ENCODE measurements at places on chromosomes 7 and 10.
A peak's percentile ranks its signal among the peaks of the same experiment; 100 is the strongest.

GRCh38 chr10:95399183-95399582 is 108.4 kb upstream of the PDLIM1 start:
- DNase-seq = no peak

- no peak for DNase-seq
These were observed 106.6 kb downstream of the PRKCQ start for GRCh38 chr10:6473430-6473829.

- no peak for DNase-seq
These were observed 5.7 kb downstream of the MTURN start for GRCh38 chr7:30140456-30140855.

- no peak for DNase-seq
These were observed 298.9 kb upstream of the PITRM1 start for GRCh38 chr10:3471472-3471871.

GRCh38 chr10:57844387-57844998 is 423.2 kb downstream of the IPMK start:
- no peak for DNase-seq

DNA sequence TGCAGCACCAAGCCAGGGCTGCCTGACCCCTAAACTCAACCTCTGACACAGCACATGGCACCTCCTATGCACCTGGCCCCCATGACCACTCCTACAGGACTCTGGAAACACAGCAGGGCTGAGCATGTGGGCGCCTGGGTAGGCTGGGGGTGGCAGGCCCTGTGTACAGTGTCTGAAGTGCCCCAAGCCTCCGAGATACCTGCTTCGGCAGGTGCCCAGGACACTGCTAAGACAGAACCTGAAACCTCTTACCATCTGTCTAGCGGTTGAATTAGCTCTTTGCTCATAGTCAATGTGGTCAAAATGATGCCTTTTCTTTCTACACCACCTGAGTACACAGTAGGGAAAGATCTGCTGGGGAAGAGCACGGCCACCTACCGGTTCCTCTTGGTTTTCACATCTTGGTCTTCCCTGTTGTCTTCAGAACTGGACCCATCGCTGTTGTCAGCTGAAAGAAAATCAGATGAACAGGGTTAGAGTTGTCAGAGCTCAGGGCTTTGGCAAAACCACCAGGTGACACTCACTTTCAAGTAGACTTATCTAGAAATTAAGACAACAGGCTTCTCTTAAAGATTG is 177.4 kb downstream of the TCERG1L start:
- DNase-seq = no peak

DNA sequence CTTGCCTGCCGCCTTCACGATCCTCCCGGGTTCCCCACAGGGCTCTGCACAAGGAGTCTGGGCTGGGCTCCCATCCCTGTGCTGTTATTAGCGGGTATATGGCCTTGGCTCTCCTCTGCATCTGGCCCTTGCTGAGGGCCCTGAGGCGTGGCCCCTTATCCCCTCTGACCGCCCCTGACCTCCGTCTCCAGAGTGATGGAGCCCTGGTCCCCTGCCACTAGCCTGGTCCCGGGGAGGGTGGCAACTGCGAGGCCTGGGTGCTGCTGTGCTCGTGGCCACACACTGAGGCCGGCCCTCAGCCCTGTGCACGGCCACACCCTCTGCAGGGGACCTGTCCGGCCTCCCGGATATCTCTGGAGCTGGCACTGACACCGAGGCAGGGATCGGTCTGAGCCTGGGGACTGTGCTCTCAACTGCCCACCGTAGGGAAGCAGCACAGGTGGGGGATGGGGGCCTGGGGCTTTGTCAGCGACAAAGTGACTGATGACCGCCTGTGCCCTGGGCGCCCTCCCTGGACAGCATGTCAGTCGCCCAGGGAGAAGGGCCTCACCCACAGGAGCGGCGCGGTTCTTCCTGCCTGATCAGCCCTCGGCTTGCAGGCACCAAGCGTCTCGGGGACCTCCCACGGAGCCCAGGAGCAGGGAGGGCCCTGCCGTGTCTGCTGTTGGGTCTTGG is 72.4 kb downstream of the NKX6-2 start:
- no peak for DNase-seq

- DNase-seq = peak; percentile 21
These were observed 217.9 kb downstream of the SFMBT2 start for GRCh38 chr10:7192831-7193361.

- DNase-seq = no peak
These were observed 370.3 kb downstream of the CDC14C start for GRCh38 chr7:49294611-49295010.

GRCh38 chr10:114925587-114926586 is 12.1 kb upstream of the TRUB1 start:
- DNase-seq = no peak

GRCh38 chr7:111229916-111230315 is 139.0 kb downstream of the LRRN3 start:
- no peak for DNase-seq

DNA sequence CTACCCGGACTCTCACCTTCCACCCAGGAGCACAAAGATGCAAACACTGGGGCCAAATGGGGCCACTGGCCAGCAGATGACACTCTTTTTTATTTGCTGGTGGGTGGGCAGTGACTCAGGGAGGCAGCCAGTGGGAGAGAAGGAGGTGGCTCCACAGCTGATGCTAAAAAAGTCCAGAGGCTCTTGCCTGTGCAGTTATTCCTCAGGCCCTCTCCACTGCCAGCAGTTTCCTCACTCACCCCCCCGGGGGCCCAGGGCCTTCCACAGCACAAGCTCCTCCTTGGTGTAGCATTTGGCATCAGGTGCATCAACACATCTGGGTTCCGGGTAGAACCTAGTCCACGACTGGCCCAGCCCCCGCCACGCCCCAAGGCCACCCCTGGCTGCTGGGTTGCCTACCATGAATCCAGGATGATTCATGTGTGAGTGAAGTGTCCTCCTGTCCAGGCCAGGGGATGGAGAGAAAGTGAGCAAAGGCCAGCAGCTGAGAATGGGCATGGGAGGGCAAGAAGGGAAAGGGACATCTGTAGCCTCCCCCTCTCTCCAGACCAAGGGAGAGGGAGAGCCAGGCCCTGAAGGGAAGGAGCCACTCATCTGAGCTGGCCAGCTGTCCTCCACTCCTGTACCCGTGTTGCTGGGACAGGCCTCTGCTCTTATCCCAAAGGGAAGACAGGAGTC is 1.7 kb upstream of the KCNH2 start:
- DNase-seq = no peak

GRCh38 chr7:104933521-104933988 is 80.5 kb upstream of the KMT2E start:
- DNase-seq = no peak

DNA sequence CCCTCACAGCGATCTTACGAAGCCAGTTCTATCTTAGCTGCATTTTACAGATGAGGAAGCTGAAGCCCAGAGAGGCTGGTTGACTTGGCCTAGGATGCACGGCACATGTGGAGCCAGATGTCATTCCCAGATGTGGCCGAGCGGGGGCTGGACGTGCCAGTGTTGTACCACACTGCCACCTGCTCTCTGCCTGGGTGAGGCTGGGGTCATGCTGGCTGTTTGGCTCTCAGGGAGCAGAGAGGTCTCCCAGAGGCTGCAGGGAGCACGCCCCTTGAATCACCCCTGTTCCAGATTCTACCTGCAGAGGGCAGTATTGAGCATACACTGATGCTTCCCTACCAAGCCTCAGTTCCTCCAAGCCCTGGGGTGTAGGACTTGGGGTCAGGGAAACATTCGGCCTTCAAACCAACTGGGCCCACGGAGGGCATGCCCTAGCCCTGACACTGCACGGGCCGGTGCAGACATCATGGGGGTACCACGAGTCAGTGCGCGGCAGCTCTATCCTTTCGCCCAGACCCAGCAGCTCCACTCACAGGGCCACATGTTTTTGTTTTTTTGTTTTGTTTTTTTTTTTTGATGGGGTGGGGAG is 3.8 kb upstream of the GTF2IRD1 start:
- DNase-seq = peak; percentile 37

- DNase-seq = no peak
These were observed 101.2 kb downstream of the RGS10 start for GRCh38 chr10:119441151-119441821.
